Left renal pelvis (tissue), 4 donors: ENCODE measurements at places on chromosomes 12 and 14. TPM values are rescaled to one million over a fixed set of nuclear protein-coding genes. Genes with fewer than 3 reads are reported as not detected.

The PLXNC1 gene
- 9.0 TPM for polyA plus RNA-seq

The MYF6 gene
- polyA plus RNA-seq, result 0.26 TPM

DNA sequence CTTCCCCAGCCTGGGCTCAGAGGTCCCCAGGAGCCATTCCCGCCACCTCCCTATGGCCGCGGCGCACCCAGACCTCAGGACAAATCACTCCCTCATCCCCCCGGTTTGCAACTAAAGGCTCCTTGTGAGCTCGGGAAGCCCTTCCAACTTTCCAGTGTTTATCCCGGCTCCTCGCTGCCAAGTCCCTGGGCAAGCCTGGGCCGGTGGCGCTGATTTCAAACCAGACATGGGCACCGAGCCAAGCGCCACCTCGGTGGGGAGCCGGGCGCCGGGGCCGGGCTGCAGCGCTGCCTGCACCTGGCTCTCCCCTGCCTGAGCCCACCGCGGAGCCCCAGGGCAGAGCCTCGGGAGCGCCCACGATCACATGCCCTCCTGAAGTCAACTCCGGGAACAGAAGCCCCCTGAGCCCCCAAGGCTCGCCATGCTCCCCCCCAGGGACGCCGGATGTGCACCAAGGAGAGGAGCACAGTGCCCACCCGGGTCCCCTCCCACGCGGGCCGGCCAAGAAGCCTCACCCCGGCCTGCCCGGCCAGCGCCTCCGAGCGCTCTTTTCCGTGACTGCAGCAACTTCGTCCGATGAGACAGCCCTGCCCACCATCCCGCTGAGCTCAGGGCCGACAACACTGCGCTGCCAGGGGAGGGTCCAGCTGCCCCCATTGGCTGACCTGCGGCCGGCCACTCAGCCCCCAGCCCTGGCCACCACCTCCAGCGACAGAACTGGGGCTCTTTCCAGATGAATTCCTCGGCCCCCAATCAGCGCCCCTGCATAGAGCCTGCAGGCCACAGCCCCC is 50.0 kb downstream of the NCOR2 start:
- no peak for DNase-seq

DNA sequence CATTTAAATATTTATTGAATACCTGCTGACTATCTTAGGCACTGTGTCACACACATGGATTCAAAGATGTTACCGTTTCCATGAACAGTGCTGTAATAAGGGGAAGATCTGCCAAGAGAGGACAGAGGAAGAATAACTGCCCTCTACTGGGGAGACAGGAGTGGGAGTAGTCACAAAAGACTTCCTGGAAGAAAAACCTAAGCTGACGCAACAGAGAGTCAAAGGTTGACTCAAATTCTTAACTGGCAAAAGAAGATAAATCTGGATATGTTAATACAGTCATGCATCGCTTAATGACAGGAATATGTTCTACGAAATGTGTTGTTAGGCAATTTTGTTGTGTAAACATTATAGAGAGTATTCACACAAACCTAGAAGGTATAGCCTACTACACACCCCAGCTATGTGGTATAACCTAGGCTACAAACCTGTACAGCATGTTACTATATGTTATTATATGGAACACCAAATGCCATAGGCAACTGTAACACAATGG is 51.5 kb downstream of the DCAF5 start:
- DNase-seq, result no peak

DNA sequence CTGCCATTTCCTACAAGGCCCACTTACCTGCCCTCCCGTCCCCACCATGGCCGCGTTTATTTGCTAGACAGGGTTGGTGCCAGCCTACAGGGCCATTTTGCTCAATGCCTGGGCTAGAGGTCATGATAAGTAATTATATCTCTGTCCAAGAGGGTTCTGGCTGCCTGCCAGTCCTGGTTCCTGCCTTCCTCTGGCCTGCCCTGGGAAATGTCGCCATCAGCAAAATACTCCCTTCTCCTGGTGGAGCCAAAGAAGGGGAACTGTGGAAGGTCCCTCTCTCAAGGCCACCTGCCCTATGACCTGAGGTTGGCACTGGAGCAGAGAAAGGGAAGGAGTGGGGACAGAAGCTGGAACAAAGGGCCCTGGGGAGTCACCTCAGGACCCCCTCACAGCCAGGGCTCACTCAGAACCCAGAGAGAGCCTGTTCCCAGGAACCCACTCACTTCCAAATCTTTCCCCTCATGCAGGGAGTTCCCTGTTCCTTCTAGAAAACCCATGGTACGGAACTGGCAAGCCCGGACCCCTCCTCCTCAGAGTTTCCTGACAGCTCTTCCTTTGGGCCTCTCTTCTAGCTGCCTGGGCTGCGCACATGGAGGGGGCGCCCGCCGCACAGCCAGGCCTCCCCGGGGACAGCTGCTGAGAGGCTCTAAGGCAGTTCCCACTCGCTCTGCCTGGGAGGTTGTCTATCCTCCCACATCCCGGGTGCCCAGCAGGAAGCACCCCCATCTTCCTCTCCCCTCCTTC is 280.5 kb downstream of the DPF3 start:
- no peak for DNase-seq

- DNase-seq, result no peak
Observed at GRCh38 chr12:28292699-28293098, 102.4 kb downstream of the CCDC91 start.

DNA sequence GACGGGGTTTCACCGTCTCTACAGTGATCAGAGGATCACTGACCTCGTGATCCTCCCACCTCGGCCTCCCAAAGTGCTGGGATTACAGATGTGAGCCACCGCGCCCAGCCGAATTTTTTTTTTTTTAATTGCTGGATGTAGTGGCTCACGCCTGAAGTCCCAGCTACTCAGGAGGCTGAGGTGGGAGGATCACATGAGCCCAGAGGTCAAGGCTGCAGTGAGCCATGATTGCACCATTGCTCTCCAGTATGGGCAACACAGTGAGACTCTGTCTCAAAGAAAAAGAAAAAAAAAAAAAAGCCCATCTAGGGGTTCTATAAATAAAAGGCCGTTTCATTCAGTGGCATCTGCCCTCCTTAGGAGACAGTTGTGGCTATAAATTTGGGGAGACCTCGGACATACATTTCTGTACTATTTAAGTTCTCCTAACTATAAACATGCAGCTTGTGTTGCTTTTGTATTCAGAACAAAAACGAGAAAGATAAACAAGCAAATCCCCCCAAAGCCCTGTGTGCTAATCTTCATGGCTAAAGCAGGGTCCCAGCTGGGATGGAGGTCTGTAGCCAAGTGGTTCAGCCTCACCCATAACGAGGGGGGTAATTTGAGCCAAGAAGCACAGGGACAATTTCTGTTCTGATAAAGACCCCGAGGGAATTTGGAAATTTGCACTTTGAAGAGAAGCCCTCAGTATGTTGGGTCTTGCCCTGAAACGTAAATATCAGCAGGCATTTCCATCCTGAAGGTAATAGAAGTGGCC is 35.0 kb upstream of the BCL7A start:
- DNase-seq, result no peak
